ENCODE measurements at places on chromosomes 12 and 14.

GRCh38 chr12:116352315-116352835 lies 74.9 kb upstream of the MED13L start:
- H3K4me1 ChIP-seq, result no peaks in the 10 kb centered on the region
- no peaks in the 10 kb centered on the region for H3K36me3 ChIP-seq
- no peaks in the 10 kb centered on the region for H3K27me3 ChIP-seq
- DNase-seq, result no peak
- H3K27ac ChIP-seq, result no peak overlapping the region
- H3K4me3 ChIP-seq, result no peak overlapping the region

GRCh38 chr12:48854488-48854887 lies 2.5 kb upstream of the DDX23 start:
- no peak for DNase-seq
- peaks cover 24% of the 10 kb centered on the region for H3K4me1 ChIP-seq
- no peak overlapping the region for H3K4me3 ChIP-seq
- H3K27ac ChIP-seq, result no peak overlapping the region
- peaks cover 6% of the 10 kb centered on the region for H3K36me3 ChIP-seq

DNA sequence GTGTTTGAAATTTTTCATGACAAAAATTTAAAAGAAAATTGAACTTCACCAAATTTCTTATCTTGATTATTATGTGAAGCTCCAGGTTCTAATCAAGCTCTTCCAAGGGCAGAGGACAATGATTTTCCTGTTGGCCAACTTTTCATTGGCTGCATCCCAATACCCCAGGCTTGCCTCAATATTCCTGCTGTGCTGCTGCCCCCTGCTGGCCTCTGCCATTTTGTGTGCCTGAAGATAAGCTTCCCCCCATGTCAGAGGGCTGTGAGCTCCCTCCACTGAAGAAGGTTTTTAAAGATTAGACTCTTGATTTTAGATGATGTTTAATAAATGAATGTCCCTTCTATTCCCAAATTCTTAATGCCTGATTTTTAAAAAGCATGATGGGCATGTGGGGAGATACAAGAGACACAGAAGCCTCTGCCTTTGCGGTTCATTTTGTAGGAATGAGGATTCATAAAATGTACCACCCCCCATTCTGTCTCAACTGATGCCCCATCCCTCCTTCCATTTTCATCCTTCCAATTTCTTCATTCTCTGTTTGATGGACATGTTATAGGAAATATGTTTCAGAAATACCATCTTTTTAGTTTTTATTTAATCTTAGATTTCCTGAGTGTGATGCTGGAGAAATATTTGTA lies 76.7 kb upstream of the RGS6 start:
- H3K27me3 ChIP-seq, result peaks cover 3% of the 10 kb centered on the region
- peak; percentile 58 for DNase-seq
- no peaks in the 10 kb centered on the region for H3K36me3 ChIP-seq
- no peaks in the 10 kb centered on the region for H3K4me1 ChIP-seq

GRCh38 chr12:53505086-53505485 lies 2.2 kb downstream of the NPFF start:
- H3K27ac ChIP-seq, result no peak overlapping the region
- no peak for DNase-seq
- peaks cover 16% of the 10 kb centered on the region for H3K4me1 ChIP-seq

GRCh38 chr12:22321018-22321605 lies 13.4 kb downstream of the ST8SIA1 start:
- H3K4me1 ChIP-seq, result no peaks in the 10 kb centered on the region
- H3K36me3 ChIP-seq, result no peaks in the 10 kb centered on the region
- no peak overlapping the region for H3K27ac ChIP-seq
- no peak for DNase-seq

- H3K27ac ChIP-seq, result no peak overlapping the region
- H3K27me3 ChIP-seq, result no peaks in the 10 kb centered on the region
- H3K36me3 ChIP-seq, result peaks cover 7% of the 10 kb centered on the region
- H3K4me1 ChIP-seq, result peaks cover 7% of the 10 kb centered on the region
Observed at GRCh38 chr12:69583203-69583602, 2.1 kb upstream of the CCT2 start.

DNA sequence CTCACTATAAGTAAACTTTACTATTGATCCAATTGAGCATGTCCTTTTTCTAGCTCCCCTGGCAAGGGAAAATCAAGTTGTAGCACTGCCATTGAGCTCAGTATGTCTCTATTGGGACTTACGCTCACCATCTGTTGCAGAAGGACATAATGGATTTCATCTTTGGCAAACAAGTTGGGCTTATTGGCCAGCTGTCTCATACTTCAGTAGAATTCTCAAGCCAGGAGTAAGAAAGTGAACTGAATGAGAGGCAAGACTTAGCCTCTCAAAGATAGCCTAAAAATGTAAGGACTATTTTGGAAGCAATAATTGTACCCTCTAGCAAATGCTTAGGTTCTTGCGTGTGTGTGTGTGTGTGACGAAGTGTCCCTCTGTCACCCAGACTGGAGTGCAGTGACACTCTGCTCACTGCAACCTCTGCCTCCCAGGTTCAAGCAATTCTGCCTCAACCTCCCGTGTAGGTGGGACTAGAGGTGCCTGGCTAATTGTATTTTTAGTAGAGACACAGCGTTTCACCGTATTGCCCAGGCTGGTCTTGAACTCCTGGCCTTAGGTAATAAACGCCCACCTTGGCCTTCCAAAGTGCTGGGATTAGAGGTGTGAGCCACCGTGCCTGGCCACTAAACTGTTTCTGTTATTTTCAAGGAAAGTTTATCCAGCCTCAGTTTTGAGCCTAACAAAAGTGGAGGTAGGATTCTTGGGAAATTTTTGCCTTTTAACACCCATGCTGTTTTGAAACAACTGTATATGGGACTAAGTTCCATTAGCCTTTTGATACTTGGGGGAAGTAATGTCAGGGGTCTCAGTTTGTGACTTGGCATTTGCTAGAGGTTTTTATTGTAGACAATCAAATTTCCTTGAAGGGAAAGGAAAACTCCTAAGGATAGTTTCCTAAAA lies 7.0 kb downstream of the HNRNPA1 start:
- H3K36me3 ChIP-seq, result peaks cover 64% of the 10 kb centered on the region
- H3K4me3 ChIP-seq, result no peak overlapping the region

DNA sequence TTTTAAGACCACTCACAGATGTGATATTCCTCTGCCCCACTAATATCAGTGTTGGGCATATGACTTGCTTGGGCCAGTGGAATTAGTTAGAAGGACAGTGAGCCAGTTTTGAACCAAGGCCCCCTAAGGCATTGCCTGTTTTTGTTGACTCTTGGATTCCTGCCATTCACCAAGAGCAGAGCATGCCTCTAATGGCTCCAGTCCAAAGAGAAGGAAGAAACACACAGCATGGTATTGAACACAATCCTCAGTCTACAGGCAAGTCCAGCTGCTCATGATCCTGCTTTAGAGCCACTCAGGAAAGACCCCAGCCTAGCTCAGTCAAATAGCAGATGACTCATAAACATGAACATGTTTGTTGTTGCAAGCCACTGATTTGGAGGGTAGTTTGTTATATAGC lies 1201.5 kb downstream of the BCL11B start:
- H3K27ac ChIP-seq, result no peak overlapping the region
- no peaks in the 10 kb centered on the region for H3K27me3 ChIP-seq
- H3K4me3 ChIP-seq, result no peak overlapping the region
- no peak for DNase-seq
- no peaks in the 10 kb centered on the region for H3K36me3 ChIP-seq
- no peaks in the 10 kb centered on the region for H3K4me1 ChIP-seq

DNA sequence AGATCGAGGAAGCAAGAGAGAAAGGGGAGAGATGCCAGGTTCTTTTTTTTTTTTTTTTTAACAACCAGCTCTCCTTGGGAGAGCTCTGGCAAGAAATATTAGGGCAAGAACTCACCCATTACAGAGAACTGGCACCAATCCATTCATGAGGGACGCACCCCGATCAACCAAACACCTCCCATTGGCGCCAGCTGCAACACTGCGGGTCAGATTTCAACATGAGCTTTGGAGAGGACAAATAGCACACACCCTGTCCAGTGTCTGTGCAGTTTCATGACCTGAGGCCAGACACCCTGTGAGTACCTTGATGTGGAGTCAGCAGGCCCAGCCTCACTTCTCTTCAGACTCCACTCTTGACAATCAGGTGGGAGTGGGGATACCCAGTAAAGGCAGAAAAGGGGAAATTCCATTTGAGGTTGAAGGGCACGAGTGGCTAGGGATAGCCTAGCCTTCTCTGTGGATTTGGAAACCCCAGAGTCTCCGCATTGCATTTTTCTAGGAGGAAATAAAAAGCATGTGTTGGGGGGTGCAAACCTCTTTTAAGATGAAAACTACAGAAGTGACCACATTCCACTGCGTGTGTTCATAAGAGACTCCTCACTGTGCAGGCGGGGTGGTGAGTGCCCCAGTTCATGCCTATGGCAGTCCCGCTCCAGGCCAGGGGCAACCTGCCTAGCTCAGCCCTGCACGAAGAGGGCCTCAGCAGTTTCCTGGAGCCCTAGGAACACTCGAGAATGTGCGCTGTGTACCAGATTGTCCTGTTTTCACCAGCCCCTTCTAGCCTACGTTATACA lies 42.4 kb upstream of the GPATCH2L start:
- H3K36me3 ChIP-seq, result no peaks in the 10 kb centered on the region
- DNase-seq, result no peak
- no peak overlapping the region for H3K27ac ChIP-seq
- no peaks in the 10 kb centered on the region for H3K27me3 ChIP-seq

GRCh38 chr14:61559641-61560201 lies 135.6 kb upstream of the HIF1A start:
- no peak overlapping the region for H3K4me3 ChIP-seq
- no peaks in the 10 kb centered on the region for H3K27me3 ChIP-seq
- DNase-seq, result no peak

DNA sequence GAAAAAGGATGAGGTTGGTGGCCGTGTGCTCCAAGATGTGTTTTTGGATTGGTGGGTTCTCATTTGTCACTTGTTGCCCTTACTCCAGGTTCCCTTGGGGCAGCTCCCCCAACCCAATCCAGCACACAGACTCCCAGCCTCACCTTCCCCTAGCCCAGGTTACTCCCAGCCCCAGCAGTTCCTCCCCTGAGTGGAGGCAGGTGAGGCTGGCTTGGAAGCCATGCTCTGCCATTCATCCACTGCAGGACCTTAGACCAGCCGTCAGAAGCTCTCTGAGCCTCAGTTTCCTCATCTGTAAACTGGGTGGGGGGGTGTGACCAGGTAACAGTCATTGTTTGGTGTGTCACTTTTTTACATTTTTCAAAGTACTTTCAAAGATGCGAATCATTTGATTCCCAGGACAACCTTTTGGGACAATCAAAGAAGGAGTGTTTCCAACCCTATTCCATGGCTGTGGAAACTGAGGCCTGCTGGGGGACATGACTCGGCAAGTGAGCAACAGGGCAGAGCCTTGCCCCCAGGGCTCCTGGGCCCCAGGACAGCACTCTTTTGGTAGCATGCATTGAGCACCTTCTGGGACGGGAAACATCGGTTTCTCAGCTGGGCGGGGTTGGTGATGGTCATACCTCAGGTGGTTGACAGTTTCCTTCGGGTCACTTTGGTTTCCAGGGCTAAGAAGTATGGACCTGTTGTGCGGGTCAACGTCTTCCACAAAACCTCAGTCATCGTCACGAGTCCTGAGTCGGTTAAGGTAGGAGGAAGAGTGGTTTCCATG lies 7.2 kb downstream of the CYP46A1 start:
- H3K36me3 ChIP-seq, result no peaks in the 10 kb centered on the region
- no peak overlapping the region for H3K4me3 ChIP-seq
- no peak overlapping the region for H3K27ac ChIP-seq
- no peaks in the 10 kb centered on the region for H3K4me1 ChIP-seq
- peaks cover 3% of the 10 kb centered on the region for H3K27me3 ChIP-seq
- DNase-seq, result no peak

DNA sequence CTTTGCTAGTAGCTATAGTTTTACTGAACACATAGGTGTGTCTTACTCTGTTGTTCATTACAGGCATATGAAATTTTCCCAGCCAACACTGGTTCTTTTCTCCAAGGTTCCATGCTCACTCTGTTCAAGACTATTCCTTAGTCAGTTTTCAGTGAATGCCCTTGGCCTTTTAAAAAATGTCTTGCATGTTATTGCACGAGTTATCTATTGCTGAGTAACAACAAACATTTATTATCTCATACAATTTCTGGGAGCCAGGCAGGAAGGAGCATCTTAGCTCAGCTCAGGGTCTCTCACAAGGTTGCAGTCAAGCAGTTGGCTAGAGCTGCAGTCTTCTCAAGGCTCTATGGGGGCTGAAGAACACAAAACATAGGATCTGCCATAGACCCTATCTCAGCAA lies 223.5 kb downstream of the BTG1 start:
- no peaks in the 10 kb centered on the region for H3K36me3 ChIP-seq
- DNase-seq, result no peak
- peaks cover 11% of the 10 kb centered on the region for H3K4me1 ChIP-seq
- no peaks in the 10 kb centered on the region for H3K27me3 ChIP-seq
- no peak overlapping the region for H3K4me3 ChIP-seq

GRCh38 chr12:107091989-107092641 lies 1.2 kb downstream of the CRY1 start:
- H3K4me1 ChIP-seq, result peaks cover 16% of the 10 kb centered on the region
- H3K4me3 ChIP-seq, result peak overlapping the region; percentile 85
- H3K36me3 ChIP-seq, result no peaks in the 10 kb centered on the region
- no peaks in the 10 kb centered on the region for H3K27me3 ChIP-seq

GRCh38 chr12:69105101-69105962 lies 134.0 kb upstream of the CPSF6 start:
- H3K27me3 ChIP-seq, result no peaks in the 10 kb centered on the region
- no peak overlapping the region for H3K27ac ChIP-seq
- no peak overlapping the region for H3K4me3 ChIP-seq
- H3K4me1 ChIP-seq, result no peaks in the 10 kb centered on the region

DNA sequence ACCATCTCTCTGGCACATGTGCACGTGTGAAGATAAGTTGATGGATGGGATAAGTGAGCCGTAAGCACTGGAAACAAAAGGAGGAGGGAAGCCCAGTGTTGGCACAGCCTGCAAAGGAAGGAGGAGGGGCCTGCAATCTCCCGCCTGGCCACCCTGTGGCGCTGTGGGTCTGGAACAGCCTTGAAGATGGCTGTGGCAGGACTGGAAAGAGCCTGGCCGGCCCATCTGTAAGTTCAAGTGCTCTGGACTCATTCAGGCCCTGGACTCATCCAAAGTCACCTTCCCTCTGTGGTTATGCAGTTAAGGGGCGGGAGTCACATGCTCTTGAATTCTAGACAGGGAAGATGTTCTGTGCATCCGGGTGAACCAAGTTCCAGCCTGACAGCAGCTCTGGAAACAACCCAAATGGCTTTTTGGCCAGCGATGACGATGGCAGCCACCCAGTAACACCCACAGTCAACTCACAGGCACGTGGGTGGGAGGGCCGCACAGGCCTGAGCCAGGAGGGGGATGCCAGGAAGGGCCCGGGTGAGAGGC lies 50.4 kb downstream of the CHGA start:
- no peak overlapping the region for H3K27ac ChIP-seq
- no peak for DNase-seq
- H3K36me3 ChIP-seq, result peaks cover 25% of the 10 kb centered on the region
- no peaks in the 10 kb centered on the region for H3K4me1 ChIP-seq
- H3K4me3 ChIP-seq, result no peak overlapping the region

DNA sequence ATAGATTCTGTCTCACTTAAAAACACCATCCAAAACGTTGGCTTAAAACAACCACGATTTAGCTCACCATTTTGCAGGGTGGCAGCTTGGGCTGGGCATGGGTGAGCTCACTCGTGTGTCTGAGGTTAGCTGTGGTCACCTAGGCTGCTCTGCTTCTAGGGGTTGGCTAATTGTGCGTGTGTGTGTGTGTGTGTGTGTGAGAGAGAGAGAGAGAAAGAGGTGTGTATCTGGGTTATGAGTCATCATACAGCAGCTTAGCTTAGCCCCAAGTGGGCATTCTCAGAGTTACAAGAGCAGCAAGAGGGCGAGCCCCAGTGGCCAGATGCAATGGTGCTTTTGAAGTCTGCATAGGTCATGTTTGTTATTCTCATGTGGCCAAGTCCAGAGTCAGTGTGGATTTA lies 6.0 kb downstream of the FBXW8 start:
- peaks cover 21% of the 10 kb centered on the region for H3K4me1 ChIP-seq
- no peaks in the 10 kb centered on the region for H3K27me3 ChIP-seq
- no peak overlapping the region for H3K27ac ChIP-seq
- no peaks in the 10 kb centered on the region for H3K36me3 ChIP-seq
- DNase-seq, result no peak
- no peak overlapping the region for H3K4me3 ChIP-seq
